ENCODE measurements at places on chromosomes 2 and 18. TPM values are rescaled to one million over a fixed set of nuclear protein-coding genes. Genes with fewer than 3 reads are reported as not detected.

GCKR gene
- not detected for polyA plus RNA-seq

- DNase-seq = no peak
These were observed 289.0 kb downstream of the CAMKMT start for GRCh38 chr2:44650796-44651195.

LOXHD1 gene
- polyA plus RNA-seq = not detected

DNA sequence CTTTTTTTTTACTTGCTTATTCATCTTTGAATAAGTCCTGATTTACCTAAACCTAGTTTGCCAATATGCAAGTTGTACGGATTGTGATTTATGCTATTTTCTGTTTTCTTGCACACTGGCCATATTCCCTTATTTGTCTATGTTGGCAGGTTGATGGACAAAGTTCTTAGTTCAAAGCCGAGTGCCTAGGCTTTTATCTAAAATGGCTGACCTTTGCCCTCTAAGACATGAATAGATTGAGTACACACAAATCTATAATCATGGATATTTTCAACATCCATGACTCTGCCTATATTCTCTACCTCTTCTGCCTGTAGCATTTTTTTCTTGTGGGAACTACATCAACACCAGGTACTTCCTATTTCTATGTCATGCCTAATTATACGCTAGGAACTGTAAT, 171.7 kb downstream of the TMEFF2 start:
- DNase-seq = no peak

- DNase-seq = no peak
These were observed 47.0 kb upstream of the TTC39C start for GRCh38 chr18:23967321-23968089.

DNA sequence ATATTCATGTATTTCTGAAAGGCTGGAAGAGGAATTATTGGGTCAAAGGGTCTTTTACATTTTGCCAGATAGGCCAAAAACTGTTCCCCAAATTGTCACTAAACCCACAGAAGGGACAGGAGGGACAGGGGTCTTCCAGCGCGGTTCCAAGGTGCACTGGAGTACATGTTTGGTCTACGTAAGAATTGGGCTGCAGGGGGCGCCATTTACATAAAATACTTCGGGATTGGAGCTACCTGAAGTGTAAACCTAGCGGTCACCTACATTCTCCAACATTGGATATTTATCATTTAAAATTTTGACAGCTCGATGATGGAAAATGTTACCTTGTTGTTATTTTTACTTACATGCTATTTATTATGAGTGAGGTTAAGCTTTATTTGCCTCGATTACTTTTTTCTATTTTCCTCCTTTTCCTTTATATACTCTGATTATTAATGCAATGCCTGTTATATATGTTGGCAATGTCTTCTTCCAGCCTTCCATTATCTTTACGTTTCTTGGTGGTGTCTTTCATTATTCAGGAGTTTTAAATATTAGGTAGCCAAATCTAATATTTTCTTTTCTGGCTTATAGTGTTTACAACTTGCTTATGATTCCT, 43.0 kb upstream of the RAB6C start:
- DNase-seq = peak; percentile 55

HAAO gene
- polyA plus RNA-seq = not detected

KLHL30 gene
- not detected for polyA plus RNA-seq

DNA sequence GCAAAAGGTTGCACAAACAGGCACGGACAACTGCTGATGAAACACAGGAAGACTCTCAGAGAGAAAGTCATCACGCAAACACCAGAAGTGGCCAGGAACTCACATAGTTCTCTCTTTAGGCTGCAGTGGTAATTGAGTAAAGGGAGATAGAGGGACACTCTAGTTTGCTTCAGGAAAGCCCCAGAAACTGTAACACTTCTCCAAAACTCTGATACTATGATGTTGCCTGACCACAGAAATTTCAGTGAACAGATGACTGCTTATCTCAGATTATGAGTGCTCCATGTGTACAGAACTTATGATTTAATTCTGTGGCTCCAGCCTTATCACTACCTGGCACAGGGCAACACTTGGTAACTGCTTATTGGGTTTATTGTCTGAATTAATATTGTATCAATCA, 311.5 kb upstream of the GYPC start:
- DNase-seq = no peak

DNA sequence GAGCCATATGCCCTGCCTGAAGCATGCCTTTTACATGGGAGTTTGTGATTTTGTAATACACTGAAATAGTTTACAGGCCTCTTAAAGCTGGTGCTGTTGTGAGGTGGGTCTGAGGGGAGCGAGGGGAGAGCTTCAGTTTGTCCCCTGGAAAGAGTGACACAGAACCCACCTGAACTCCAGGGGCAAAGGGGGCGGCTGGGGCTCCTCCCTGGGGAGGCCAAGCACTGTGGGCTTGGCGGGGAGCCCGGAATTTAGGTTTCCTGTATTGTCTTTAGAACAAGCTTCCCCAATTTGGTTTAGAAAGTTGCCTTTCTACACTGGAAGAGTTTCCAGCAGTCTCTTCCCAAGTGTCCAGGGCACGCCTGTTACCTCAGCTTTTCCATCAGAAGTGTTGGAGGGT, 75.7 kb downstream of the VAPA start:
- no peak for DNase-seq

SF3B6 gene
- 255 TPM for polyA plus RNA-seq

STK39 gene
- polyA plus RNA-seq = 6.5 TPM

COL4A3 gene
- not detected for polyA plus RNA-seq

Data from CD4-positive, CD25-positive, alpha-beta regulatory T cell (primary cell).